Suppressor macrophage (primary cell): ENCODE measurements at places on chromosomes 11 and 22.

DNA sequence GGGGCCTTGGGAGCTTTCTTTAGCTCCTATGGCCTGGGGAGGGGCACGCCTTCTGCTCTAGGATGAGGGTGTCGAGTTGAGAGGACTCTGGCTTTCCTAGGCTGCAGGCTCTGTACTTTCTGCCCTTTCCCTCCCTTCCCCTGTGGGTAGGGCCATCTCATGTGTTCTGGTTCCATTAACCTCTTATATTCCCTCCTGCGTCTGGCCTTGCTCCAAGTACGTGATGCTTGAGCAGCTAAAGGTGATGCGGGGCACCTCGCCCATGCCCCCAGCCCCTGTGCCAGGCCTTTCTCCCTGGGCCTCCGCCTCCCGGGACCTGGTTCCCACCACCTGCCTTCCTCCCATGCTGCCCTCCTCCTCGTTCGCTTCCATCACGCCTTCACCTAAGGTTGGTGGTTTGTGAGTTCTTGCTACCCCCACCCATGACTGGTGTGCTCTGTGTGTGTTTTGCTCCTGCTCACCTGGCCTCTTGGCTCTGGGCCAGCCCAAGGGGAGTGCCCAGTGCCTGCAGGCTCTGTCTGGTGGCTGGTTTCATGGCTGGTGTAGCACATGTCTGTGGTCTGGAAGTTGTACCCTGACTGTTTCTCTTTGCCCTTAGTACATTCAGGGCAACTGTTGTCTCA, 34.1 kb downstream of the PHLDB1 start:
- no peak for DNase-seq

DNA sequence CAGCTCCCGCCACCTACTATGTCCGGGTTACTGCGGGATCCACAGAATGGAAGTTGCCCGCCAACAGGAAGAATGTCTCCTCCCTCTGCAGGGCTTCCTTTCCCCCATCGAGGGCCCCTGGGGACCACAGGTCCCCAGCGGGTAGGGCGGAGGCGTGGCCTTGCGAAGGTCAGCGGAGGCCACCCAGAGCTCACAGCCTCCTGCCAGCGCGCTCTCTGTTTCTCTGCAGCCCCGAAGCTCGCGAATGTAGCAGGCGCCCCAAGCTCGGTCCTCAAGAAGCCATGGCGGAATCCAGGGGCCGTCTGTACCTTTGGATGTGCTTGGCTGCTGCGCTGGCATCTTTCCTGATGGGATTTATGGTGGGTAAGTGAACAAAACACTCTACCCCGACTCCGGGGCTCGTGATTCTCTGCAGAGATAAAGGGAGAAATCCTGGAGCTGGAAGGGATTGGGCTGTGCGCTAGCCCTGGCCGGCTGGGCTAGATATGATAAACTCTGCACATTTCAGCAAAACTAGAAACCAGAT, at the start of gene NAALAD2:
NAALAD2 (plus strand) TSS at position 186 of the 526 bp plus-strand sequence; CDS start at position 282, 96 bp downstream.
- DNase-seq, result no peak

GRCh38 chr11:121029153-121029552, 5.3 kb downstream of the TBCEL start:
- DNase-seq, result no peak

DNA sequence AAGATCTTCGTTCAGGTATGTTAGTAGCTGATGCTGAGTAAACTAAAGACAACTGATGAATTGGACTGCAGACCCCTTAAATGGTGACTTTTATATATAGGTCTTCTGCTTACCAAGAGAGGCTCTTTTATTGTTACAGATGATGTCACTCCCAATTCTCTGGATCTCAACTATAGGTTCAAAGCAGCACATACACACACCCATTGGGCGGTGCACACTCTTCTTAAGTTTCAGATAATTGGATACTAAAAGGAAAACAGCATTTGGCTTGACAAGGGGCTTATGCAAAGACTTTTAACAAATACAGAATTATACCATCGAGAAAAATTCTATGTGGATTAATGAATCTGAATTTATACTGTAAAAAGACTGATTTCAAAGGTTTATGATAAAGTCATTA, at the start of gene PTH:
PTH (minus strand) TSS at position 69 of the 400 bp plus-strand sequence. CDS start 3,142 bp downstream, outside the sequence.
- no peak for DNase-seq

- DNase-seq, result no peak
These were observed 8.5 kb downstream of the NTM start for GRCh38 chr11:131378931-131379330.

DNA sequence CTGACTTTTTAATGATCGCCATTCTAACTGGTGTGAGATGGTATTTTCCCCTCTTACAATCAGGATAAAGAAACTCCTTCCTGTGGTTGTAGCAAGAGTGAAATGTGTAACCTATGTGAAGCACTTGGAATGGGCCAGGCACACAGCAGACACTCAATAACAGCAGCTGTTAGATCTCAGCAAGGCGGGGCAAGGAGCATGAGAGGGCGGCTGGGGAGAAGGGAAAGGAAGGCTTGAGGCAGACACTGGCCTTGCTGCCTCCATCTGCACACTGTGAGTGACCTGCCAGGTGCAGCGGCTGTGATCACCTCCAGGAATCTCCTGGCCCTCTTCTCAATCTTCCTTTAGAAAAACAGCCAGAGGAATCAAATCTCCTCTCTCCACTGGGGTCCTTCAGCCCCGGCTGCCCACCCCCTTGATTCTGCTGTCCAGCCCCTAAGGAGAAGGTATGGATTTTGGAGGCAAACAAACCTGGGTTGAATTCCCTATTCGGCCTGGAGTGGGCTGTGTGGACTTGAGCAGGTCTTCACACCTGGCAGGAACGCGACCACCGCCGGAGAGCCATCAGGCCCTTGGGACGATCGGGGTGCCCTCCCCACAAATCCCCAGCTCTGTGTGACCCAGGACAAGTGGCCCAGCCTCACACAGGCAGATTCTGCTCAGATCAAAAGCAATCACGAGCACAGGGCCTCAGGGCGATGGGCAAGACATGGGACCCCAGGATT, 49.0 kb downstream of the RPUSD4 start:
- DNase-seq, result no peak

DNA sequence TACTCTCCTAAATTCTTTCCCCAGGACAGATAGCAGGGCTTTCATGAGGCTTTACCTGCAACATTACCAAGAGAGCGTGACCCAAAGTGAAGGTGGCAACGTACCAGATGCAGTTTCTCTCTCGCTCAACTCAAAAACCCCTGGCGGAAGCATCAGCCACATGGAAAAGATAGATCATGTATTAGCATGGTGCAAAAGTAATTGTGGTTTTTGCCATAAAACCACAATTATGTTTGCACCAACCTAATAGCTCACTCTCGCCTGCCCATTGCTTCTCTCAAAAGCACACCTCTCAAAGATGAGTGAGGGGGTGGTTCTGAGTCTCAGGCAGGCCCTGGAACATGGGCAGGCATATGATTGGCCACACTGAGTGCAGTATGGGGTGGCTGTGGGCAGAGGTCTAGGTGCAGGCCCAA, 7.0 kb downstream of the MS4A6A start:
- no peak for DNase-seq

- DNase-seq, result no peak
These were observed 13.4 kb downstream of the GLB1L2 start for GRCh38 chr11:134345237-134345550.

GRCh38 chr11:20489948-20490347, 102.4 kb downstream of the PRMT3 start:
- no peak for DNase-seq

DNA sequence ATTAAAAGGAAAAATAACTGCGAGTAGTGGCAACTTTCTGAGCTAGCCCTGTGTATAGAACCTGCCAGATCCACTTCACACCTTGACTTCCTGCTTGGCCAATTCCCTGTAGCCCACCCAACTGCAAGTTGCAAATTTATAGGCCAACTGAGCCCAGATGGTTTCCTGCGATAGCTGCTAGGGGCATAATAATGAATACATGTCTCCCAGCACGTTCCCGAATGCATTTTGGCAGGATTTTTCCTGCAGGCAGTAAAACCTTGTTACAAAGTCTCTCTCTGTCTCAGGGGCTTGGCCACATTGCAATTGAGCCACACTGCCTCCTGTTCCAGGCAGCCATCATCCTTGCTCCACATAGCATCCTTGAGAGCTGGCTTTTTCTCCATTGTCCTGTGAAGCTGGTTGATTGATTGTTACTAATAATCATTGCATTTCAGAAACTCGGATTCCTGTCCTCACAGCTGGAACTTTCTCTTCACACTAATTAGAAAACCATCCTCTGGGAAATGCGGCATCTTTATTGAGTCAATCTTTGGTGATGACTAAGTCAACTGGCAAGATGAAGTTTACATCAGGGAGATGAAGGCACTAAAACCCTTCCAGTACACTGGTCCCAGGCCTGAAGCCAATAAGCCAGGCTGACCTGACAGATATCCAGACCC, 18.6 kb upstream of the LMO2 start:
- no peak for DNase-seq

- no peak for DNase-seq
These were observed 133.5 kb downstream of the RBFOX2 start for GRCh38 chr22:35894937-35895708.

DNA sequence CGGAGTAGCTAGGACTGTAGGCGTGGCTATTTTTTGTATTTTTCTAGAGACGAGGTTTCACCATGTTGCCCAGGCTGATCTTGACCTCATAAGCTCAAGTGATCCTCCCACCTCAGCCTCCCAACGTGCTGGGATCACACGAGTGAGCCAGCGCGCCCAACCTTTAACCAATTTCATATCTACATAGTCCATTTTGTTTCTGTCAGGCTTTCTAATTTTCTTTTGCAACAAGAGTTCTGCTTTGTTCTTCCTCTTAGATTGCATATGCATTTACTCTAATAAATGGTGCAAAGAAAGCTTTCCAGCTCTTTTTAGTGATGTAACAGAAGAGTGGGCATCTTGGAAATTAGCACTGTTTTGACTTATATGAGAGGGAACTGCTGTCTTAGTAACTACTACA, 13.3 kb downstream of the RTN3 start:
- DNase-seq, result peak; percentile 82

DNA sequence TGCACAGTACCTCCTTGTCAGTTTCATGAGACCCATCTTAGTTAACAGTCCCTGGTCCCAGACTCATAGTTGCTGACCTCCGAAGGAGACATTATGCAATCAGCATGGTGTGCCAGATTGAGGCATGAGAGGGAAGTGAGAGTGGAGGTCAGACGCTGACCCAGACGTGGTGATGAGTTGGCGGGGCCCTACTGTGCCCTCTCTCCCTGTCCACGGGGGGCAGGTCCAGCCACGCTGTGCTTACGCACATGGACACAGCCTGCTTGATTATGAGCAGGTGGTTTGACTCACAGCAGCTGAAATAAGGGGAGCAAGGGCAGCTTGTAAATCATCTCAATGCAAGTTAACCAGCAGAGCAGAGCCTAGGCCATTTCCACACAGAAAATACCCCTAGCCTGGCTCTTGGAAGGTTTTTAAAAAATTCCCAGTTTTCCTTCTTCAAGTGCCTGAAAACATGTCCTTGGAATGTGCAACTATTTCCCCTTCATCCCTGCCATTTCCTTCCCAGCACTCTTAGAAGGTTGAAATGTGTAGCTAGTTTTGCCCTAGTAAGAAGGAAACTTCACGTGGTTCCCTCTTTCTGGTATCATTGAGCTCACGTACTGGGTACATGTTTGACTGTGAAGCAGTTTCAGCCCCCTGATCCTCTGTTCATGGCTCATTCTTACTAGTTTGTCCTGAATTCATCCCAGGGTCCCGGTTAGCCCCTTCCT, 122.6 kb upstream of the SORL1-AS1 start:
- peak; percentile 96 for DNase-seq

- DNase-seq, result peak; percentile 11
These were observed 758 bp downstream of the GALNT18 start for GRCh38 chr11:11620921-11621572.

- DNase-seq, result no peak
These were observed 19.1 kb upstream of the SLC22A25 start for GRCh38 chr11:63262547-63262946.

- no peak for DNase-seq
These were observed 51.1 kb downstream of the EHF start for GRCh38 chr11:34671946-34672345.

DNA sequence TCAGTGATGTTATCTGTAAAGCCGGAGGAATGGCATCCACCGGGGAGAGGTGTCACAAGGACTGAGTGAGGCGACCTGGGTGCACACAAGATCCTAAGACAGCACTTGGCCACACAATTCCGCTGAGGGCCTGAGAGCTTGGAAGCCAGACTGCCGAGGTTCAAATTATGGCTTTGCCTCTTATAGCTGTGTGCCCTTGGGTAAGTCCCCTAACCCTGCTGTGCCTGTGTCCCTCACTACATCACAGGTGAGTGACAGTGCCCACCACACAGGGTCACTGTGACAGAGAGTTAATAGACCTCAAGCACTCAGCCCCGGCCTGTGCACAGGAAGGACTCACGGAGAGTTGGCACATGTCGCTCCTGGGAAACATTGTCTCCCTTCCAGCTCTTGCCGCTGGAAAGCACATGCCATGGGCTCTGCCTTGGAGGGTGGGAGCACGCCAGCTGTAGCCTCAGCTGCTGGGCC, 592 bp downstream of the RHOD start:
- no peak for DNase-seq

DNA sequence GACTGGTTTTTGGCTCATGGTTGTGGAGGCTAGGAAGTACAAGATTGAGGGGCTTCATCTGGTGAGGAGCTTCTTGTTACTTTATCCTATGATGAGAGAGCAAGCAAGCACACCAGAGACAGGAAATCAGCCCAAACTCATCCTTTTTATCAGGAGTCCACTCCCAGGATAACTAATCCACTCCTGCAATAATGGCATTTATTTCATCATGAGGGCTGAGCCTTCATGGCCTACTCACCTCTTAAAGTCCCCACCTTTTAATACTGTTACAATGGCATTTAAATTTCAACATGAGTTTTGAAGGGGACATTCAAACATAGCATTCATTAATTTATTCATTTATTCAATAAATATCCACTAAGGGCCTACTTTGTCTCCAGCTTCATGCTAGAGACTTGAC, 60.9 kb downstream of the PARVA start:
- DNase-seq, result no peak

- DNase-seq, result peak; percentile 66
These were observed 4.7 kb downstream of the KCNE3 start for GRCh38 chr11:74462631-74463030.

- DNase-seq, result no peak
These were observed 2.5 kb upstream of the CLDN5 start for GRCh38 chr22:19526702-19527111.

DNA sequence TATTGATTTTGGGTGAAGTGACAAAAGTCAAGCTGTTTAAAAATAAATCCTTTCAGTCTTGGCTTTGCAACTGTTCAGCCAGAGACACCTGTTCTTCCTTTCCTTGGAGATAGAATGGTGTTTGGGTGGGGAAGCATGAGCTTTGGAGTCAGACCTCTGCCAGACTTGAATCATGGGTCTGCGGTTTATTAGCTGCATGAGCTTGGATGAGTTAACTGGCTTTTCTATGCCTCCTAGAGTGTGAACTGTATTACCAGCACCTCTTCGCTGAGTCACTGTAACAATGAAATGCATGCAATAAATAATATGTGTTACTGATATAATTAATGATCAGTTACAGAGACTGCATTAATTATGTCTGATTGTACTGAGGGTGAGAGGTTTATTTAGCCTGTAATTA, 13.5 kb upstream of the MYEOV start:
- DNase-seq, result no peak

- no peak for DNase-seq
These were observed 181.8 kb downstream of the UVRAG start for GRCh38 chr11:75996523-75997442.
